ENCODE measurements at places on chromosomes 5 and 9.

GRCh38 chr9:116095403-116095802 lies 58.2 kb upstream of the PAPPA start:
- DNase-seq = no peak

GRCh38 chr9:1236061-1236460 lies 185.9 kb downstream of the DMRT2 start:
- DNase-seq = no peak

DNA sequence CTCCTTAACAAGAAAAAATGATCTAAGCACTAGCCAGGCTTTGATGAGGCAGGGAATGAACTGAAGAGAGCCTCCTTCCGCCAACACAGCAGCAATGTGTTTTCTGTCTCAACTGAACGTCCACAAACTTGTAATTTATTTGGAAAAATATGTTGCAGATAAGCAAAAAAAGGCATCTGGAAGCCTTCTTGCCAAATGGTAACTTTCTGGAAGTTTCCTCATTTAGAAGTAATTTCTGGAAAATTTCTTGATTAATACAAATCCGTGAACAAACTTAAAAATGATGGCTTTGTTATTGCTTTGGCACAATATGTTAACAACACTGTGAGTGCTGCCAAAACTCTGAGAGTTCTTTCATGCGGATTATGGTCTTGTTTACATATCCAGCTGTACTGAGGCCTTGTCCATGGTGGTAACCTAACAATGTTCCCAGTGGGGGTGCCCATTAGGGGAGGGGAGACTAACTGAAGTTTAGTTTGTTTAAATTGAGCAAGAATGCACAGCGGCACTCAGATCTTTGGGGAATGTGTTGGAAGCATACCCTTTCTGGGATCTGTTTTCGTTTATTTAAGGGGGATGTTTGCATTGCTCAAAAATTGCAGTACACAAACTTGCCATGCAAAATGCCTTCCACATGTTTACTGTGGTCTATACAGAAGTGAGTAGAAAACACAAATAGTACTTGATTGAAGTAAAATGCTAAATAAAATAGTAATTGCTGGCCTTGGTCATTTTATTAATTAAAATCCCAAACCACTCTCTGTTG lies 334.7 kb downstream of the NR2F1-AS1 start:
- DNase-seq = peak; percentile 90

DNA sequence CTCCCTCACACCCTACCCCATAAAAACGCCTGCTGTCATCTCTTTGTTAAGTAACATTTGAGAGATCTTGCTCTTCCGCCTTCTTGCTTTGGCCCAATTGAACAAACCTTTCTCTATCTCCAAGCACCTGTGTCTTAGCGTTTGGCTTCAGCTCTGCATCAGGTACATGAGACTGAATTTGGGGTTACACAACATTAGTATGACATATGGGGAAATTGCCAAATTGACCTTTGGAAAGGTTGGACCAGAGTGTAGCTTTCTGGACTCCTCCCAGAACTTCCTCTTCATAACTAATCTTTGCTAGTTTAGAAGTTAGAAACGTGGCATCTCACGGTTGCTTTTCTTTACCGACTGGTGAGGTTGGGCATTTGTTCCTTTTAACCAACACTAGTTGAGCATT lies 3.5 kb upstream of the EXOSC3 start:
- no peak for DNase-seq

- no peak for DNase-seq
Measured at GRCh38 chr9:137705443-137705863, 86.6 kb downstream of the EHMT1 start.

DNA sequence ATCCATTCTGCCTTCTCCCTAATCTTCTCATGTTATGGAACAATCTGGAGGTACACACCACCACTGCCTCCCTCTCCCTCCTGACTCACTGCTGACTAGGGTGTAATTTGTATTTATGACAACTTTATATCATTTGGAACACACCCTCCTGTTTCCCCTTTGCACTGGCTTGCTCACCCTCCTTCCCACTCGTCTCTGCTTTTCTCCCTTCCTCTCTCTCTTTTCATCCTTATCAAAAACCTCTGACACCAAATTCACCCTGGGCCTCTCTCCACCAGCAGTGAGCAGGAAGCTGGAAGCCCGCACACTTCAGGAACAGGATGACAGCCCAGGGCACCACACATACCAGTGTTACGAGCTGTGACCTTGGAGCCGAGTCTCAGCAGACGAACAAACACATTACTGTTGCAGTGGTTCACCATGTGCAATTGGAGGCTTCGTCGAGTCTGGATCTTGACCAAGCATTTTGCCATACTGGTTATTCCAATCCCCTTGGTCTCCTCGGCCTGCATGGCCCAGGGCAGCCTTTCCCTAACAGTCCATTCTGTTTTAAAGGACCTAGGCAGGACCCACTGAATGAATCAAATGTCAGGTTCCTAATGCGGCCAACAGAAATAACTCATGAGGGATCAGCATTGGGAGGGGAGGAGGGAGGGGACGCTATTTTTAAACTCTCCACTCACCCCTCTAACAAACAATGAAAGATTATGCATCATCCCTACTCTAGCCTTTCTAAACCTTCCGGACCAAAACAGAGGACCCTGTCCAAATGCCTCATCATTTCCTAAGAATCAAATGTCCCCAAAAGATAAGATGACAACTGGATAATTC lies 203.9 kb upstream of the RASEF start:
- no peak for DNase-seq

DNA sequence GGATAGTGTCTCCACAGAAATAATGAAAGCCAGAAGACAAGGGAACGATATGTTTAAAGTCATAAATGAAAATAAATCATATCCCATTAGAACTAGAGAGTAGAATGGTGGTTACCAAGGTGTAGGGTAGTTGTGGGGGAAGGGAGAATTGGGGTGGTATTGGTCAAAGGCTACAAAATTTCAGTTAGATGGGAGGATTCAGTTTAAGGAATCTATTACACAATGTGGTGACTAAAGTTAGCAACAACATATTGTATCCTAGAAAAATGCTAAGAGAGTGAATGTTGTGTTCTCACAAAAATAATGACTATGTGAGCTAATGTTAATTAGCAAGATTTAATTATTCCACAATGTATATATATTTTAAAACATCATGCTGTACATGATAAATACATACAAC lies 27.8 kb upstream of the LARP1 start:
- no peak for DNase-seq

DNA sequence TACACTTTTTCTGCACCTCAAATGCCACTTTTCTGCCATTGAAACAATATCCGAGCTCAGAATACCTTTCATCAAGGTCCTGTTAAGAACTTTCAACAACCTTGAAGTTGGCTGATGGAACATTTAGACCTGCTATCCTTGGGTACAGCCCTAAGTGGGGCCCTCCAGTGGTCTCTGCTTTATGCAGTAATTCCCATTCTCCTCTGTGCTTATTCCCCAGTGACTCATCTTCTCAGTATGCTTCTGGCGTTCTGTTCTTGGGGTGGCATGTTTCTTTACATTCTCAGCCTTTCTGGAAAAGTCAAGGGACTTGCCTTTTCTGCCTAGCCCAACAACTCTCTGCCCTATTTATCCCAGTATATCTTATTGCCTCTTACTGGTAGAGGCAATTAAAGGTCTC lies 7.1 kb downstream of the ANP32B start:
- peak; percentile 82 for DNase-seq

DNA sequence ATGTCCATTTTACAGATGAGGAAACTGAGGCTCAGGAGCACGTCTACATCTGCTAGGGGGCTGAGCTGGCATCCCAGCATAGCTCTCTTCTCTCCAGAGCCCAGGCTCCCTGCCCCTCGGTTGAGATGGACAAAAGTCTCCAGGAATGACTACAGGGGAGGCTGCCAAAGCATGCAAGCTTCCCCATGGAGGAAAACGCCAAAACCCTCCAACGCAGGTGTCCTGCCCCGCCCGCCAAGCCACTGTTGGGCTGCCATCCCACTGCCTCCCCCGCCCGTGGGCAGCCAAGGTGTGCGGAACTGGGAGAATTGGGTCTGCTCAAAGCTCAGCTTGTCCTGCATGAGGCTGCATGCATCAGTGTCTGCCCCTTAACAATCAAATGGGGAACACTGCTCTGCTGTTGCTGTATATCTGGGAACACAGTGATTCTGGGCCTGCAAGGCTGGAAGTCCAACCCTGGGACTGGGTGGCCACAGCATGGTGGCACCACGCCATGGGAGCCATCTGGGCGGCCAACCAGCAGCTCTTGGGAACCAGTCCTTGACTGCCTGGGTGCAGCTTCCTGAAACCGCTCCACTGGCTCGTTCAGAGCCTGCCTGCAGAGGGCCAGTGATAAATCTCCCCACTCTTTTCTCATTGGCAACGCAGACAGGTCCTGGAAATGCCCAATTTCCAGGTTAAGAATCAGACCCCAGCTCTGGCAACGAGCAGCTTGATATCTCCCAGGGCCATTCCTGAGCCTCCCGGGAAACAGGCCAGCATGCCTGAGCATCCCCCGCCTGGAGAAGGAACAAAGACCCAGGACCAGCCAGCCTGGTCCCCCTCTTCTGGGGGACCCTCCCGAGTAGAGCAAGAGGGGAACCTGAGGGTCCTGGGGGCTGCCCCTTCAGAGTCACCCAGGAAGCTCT lies 3.5 kb downstream of the RALGDS start:
- no peak for DNase-seq

DNA sequence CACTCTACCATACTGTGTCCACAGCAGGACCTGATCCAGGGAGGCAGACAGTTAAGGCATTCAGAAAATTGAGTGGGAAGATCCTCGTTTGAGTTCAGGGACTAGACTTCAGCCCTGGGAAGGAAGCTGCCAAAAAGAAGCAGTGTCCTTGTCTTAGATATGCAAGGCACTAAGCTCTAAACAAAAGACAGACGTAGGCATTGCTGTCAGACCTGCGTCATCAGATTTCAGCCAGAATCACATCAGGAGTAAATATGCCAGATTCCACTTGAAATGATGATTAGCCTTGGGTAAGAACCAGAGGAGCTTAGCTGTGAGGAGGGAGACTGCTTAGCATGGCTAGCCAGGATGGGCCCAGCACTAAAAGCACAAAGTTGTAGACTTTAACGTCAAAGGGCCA lies 56.7 kb downstream of the MAMDC2 start:
- DNase-seq = peak; percentile 52

GRCh38 chr9:107989099-107989498 lies 499.5 kb upstream of the KLF4 start:
- peak; percentile 19 for DNase-seq

- DNase-seq = peak; percentile 57
Measured at GRCh38 chr9:100505564-100506159, 32.7 kb downstream of the TMEFF1 start.

GRCh38 chr9:133253268-133253667 lies 21.7 kb downstream of the ABO start:
- no peak for DNase-seq

DNA sequence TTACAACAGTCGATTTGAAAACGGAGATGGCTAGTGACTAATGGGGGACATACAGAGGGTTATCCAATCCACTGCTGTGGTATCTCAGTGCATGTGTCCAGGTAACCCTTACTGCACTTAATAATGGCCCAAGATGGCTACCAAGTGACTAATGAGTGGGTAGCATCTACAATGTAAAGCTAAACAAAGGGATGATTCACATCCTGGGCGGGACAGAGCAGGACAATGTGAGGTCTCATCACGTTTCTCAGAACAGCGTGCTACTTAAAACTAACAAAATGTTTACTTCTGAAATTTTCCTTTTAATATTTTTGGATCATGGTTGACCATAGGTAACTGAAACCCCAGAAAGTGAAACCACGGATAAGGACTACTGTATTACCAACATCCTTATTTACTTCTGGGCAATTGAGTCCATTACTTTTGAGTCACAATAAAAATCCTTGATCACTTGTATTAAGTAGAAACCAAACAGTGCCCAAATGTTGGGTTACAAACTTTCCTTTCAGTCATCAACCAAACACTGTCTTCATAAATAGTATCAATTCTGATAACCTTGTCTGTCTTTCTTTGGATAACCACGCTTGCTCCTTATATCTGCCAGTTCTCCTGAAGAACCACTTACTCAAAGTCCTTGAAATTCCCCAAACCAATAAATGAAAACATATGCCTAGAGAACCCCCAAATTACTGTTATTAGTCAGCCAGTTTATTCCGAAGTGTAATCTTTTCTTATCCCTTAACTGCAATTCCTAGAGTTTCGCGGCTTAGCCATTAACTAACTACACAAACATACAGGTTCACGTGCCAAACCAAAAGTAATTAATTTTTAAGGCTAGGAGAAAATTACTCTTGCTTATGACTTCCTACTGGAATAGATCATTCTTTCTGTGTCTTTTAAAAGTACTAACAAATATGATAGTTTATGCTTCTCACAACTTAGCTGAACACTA lies 59.7 kb downstream of the ELL2 start:
- no peak for DNase-seq

DNA sequence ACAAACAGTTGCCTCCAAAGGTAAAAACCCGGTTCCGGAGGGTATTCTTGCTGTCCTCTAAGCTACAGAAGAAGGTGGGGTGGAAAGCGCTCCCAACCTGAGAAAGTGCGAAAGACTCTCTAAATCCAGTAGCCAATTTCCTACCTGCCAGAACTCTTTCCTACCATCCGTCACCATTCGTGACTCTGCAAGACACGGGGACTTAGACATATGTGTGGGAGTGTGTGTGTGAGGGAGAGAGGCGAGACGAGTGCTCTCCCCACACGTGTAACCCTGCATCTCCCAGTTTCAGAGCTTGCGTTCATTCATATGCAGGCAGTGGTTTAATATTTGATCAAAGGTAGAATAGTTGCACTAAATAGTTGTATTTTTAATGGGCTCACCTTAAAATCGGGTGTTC lies 473 bp upstream of the GABRA1 start:
- DNase-seq = no peak

DNA sequence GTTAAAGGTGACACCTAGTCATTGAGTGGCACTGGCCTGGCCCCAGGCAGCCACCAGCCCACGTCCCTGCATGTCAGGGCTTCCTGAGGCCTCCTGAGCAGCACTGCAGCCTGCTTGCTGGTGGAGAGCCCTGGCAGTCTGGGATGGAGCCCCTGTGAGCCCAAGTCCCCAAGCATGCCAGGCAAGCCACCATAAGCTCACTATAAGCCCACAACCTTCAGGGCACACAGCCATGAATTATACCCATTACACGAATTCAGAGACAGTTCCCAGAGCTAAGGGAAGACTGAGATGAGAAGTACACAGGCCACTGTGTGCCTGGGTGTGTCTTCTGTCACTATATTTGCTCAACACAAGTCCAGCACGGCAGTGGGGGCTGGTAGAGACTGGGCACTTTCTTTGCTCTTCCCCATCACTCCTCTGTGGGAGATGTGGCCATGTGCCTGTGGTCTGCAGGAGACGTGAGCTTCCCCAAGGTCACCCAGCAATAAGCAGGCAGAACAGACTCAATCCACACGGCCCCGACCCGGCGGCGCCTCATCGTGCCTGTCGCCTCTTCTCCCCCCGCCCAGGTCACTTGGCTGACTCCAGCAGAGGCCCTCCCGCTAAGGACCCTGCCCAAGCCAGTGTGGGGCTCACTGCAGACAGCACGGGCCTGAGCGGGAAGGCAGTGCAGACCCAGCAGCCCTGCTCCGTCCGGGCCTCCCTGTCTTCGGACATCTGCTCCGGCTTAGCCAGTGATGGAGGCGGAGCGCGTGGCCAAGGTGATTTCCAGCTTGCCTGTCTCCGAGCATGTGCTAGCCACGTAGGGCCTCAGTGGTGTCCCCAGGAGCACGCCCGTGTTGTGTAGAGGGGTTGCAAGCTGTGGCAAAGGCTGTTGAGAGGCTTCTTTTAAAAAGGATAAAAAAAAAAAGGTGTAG lies 114.8 kb downstream of the WNK2 start:
- DNase-seq = no peak

GRCh38 chr9:87803623-87804345 lies 77.9 kb downstream of the CTSL start:
- no peak for DNase-seq

- no peak for DNase-seq
Measured at GRCh38 chr9:125789196-125789595, 42.0 kb downstream of the PBX3 start.

- no peak for DNase-seq
Measured at GRCh38 chr5:31551878-31552277, 19.8 kb downstream of the C5orf22 start.
